A549 treated with dexamethasone at 1 μM for 4 hours (cell line): ENCODE measurements at places on chromosomes 1 and 21. TPM values are rescaled to one million over a fixed set of nuclear protein-coding genes. Genes with fewer than 3 reads are reported as not detected.

Gene EPHB2
- total RNA-seq, result 26.7 to 43.4 TPM (median 38.6 TPM) in 5 replicates

Gene AK5
- 6.8 to 10.1 TPM (median 6.9 TPM) in 5 replicates for total RNA-seq

Gene ARHGAP30
- total RNA-seq, result 0.06 to 0.15 TPM (median 0.14 TPM) in 5 replicates

Gene ZNF593OS
- 0.10 to 0.70 TPM in 2 of 5 replicates, not detected in the others for total RNA-seq

Gene MIER1
- total RNA-seq, result 8.6 to 13.1 TPM (median 11.3 TPM) in 5 replicates

Gene MNDA
- total RNA-seq, result not detected in 5 replicates

Gene TMPRSS15
- not detected in 5 replicates for total RNA-seq

Gene PTGFRN
- total RNA-seq, result 13.8 to 15.7 TPM (median 14.5 TPM) in 5 replicates

Gene OLFML2B
- total RNA-seq, result 0.33 to 0.68 TPM (median 0.51 TPM) in 5 replicates

Gene OR6Y1
- not detected in 5 replicates for total RNA-seq

Gene CHI3L2
- total RNA-seq, result 0.20 to 0.41 TPM (median 0.35 TPM) in 5 replicates

Gene GUCA2B
- 0.20 to 0.37 TPM (median 0.23 TPM) in 3 of 5 replicates, not detected in the others for total RNA-seq

Gene PLA2G2A
- not detected in 5 replicates for total RNA-seq

Gene ACTL8
- 1.5 to 1.8 TPM (median 1.7 TPM) in 5 replicates for total RNA-seq

Gene KCNJ15
- total RNA-seq, result 0.16 to 0.22 TPM in 2 of 5 replicates, not detected in the others

Gene F5
- 0.09 to 0.36 TPM (median 0.12 TPM) in 5 replicates for total RNA-seq

Gene OR2L8
- total RNA-seq, result not detected in 5 replicates

Gene TRIM63
- 1.7 to 2.8 TPM (median 2.2 TPM) in 5 replicates for total RNA-seq

Gene MIGA1
- 4.7 to 8.7 TPM (median 7.5 TPM) in 5 replicates for total RNA-seq

Gene ZNF683
- total RNA-seq, result not detected in 5 replicates

Gene PLEKHN1
- 2.3 to 5.0 TPM (median 4.3 TPM) in 5 replicates for total RNA-seq

Gene TNFRSF1B
- 0.52 to 0.77 TPM (median 0.64 TPM) in 5 replicates for total RNA-seq

Gene CYP4Z1
- total RNA-seq, result not detected in 5 replicates
